ENCODE measurements at places on chromosomes 1 and 21. TPM values are rescaled to one million over a fixed set of nuclear protein-coding genes. Genes with fewer than 3 reads are reported as not detected.

The HSF2BP gene
- 0.22 TPM for total RNA-seq

The HHAT gene
- total RNA-seq, result 0.13 TPM

The TDRD5 gene
- total RNA-seq, result 0.33 TPM

The CASQ2 gene
- not detected for total RNA-seq

The COL18A1 gene
- 16.1 TPM for total RNA-seq

The S100A9 gene
- total RNA-seq, result 0.80 TPM

The S1PR1 gene
- total RNA-seq, result 0.73 TPM

The KRTAP19-3 gene
- total RNA-seq, result not detected

The POGZ gene
- 38.2 TPM for total RNA-seq

Measured in K562 (cell line).